ENCODE measurements at places on chromosomes 2 and 18. TPM values are rescaled to one million over a fixed set of nuclear protein-coding genes. Genes with fewer than 3 reads are reported as not detected.

DNA sequence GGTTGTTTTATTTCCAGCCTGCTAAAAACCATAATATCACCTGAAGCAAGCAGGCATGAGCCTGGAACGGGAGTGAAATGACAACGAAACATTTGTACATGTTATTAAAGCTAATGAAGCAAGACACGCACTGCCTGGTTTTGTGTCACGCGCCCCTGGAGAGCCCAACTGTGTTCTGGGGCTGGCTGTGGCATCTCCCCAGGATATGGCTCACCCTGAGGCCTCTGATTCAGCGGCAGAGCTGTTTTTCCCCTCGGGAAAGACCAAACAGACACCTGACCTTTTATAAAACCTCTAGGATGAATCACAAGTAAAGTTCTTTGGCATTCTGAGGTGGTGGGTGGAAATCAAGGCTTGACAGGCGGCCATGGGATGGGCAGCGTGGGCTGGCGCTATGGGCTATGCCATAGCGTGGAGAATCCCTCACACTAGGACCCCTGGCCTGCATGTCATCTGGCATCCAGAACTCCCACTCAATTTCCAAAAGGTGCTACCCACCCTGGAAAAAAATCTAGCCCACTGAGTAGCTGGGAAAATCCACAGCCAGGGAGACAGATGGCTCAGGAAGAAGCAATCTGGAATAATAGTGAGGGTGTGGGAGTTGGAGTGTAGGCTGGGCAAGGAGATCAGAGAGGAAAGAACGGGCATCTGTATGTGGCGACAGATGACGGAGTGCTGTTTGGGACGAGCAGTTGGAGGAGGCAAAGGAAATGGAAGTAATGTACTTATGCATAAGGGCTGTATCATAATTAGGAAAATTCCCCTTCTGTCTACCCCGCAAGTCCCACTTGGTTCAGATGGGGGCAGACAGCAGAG is 262.0 kb downstream of the AFF3 start:
- DNase-seq = no peak

The SERPINB11 gene
- total RNA-seq = not detected

DNA sequence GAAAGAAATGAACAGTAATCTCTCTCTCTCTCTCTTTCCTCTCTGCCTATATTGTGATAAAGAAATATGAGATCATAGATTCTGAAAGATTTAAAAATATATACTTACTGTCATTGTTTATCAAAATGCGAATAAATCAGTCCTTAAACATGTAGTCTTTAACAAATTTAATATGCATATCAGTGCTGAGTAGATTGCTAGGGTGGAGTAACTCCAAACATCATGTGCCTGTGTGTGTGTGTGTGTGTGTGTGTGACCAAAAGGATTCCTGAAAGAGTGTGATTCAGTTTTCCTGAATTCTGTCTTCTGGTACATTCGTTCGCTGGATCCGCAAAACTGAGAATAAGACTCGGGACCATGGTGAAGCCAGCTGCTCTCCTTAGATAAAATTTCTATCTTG is 24.0 kb upstream of the DSEL start:
- no peak for DNase-seq

The ZNF2 gene
- 2.9 TPM for total RNA-seq

DNA sequence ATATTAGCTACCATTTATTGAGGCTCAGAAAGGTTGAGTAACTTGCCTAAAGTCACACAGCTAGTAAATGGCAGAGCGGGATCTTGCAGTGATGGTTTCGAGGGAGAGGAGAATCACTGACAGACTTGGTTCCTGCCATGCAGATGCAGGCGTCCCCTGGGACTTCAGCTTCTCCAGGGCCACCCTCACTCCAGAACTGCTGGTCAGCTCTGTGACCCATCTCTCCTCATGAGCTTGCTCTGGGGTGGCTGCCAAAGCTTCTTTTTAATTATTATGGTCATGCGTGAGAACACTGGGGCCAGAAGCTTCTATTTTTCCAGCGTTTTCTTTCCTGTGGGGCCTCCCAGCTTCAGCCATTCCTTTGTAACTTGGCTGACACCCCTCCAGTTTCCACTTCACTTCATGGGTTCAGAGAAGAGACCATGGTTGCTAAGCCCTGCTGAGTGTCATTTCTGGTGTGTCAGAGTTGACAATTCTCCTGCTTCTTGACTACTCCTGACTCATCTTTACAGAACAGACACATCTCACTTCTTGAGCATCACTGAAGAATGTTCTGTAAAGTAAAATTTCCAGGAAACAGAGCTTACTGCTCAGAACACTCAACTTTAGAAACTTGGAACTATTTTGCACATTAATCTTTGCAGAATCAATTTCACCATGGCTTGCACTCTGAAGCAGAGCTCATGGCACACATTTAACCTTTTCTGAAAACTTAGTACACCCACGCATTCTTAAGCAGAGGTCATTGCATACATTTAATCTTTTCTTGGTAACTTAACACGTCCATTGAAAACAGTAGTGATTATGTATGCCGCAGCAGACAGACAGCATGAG is 70.4 kb downstream of the IL1R2 start:
- no peak for DNase-seq

DNA sequence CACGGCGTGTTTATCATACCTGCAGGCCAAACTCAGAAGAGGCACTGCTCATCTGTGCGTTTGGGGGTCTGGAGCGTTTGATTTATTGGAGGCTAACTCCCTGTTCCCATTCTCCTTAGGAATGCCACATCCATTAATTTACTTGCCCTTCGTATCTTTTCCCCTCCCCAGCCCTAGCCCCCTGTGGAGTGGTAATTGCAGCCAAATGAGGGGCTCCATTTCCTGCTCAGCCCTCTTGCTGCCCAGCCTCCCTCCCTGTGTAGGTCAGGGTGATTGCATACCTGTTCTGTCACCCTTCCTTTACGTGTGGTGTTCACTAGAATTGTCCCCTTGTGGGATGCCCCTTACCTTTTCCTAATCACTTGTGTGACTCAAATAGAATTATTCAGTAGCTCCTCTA is 120.4 kb downstream of the MAP3K20 start:
- DNase-seq = no peak

DNA sequence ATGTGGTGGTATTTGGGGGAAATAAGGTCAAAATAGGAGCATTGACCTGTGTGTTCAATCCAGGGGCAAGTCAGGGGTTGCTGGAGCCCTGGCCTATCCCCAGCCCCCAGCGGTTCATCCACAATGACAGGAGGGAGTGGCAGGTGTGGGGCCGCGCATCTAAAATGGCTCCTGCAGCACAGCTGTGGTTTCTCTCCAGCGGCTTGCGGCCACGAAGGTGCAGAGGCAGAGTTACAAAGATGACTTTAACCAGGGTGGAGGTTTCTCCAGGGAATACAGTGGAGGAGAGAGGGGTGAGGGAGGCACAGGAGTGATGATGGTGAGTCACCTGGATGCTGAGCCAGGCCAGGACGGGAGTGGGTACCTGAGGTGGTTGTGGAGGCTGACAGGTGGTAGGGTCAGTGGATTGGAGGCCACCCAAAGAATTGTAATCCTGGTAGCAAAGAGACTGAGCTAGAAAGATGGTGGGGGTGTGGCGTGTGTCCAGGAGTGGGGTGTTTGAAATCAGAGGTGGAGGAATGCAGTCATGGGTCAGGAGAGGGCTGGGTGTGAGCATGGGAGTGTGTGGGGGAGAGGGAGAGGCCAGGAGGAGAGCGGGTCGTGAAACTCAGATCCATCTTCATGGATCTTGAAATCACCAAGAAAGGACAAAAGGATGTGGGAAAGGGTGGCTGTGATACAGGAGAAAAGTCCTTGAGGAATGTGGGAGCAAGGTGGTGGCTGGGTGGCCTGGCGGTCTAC is 83.2 kb downstream of the CTIF start:
- DNase-seq = no peak

DNA sequence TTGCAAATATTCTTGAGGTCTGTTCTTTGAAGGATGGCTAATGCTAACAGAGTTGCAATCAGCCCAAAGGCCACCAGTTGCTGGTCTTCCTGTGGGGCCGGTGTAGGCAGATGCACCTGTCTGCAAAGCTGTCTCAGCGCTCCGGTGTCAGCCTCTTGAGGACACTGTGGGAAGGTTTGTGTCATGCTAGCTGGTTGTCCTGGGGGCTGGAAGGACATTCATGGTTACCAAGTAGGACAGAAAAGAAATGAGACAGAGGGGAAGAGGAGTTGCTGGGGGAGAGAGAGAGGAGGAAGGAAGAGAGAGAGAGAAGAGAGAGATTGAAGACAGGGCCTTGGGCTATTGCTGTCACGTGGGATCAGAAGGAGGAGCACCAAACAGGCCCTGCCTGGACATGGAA is 639.6 kb upstream of the HS6ST1 start:
- DNase-seq = no peak

DNA sequence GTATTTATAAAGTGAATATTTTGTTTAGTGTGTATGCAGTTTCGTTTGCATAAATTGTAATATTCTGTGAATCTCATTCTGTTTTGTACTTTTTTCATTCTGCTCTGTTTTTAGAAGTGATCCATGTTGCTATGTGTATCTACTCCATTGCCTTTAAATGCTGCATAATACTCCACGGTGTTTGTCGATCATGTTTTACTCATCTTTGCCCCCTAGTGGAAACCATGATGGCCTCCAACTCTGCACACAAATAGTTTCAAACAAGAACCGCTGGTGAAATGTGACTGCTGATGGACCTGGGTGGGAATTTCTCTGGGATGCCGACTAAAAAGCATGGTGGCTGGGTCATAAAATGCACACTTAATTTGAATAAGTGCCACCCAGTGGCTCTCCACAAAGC is 32.0 kb upstream of the SKOR2 start:
- DNase-seq = no peak

- no peak for DNase-seq
Observed at GRCh38 chr18:6210349-6211173, 204.2 kb downstream of the L3MBTL4 start.

GRCh38 chr2:240491483-240491882 is 56.0 kb downstream of the GPC1 start:
- DNase-seq = no peak

DNA sequence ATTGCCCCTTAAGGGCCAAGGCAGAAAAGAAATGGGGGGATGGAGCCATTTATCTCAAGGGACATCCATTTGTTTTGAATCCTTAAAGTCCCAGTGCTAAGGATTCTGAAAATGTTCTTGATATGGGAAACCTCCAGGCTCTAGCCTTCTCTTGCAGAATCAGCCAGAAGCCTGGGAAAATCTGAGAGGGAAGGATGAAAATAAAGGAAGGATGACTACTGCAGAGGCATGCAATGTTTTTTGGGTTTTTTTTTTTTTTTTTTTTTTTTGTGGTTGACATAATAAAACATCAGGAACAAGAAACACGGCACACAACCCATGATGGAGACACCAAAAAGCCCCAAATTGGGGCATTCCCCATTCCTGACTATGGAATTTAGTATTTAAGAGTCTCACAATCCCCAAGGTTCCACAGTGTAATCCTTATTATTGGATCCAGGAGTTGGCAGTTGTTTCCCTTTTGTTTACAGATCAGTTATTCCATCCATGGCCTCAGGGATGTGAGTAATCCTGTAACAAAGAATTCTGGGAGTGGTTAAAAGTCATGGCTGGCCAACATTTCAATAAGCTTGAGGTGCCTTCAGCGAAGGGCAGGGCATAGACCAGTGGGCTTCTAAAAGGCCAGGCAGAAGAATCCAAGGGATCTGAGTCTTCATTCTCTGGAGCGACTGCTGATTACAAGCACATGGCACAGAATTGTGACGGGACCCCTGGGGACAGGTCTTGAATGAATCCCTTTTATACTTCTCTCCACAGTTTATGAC is 337.5 kb downstream of the GULP1 start:
- DNase-seq = no peak

DNA sequence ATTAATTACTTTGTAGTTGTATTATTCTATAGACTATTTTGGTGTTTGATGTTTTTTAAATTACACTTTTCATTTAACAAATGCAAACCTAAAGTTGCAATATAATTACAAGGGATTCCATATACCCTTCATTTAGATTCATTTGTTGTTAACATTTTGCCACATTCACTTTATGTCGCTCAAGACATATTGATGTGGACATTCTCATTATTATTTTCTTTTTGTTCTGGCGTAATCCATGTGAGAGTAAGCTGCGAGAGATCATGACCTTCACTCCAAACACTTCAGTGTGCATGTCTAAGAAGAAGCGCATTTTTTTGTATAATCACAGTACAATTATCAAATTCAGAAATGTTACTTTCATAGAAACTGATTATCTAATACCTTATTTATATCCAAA is 280.6 kb downstream of the CALCRL start:
- no peak for DNase-seq

DNA sequence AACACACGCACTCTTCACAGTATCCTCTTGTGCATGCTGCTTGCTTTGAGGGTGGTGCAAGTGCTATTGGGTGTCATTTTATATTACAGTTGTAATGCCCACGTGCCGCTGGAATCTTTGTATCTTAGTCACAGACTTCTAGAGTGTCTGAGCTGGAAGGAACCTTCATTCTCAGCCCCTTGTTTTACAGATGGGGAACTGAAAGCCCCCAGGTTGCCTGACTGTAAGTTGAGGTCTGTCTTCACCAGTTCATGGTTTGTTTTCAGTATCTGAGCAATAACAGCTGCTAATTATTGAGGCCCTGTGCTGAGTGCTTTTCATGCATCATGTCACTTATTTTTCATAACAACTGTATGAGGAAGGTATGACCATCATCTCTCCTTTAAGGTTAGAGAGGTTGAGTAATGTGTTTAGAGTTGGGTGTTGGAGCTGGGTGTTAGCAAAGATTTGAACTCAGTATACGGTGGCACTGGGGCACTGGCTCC is 77.0 kb downstream of the PRKCE start:
- DNase-seq = no peak

DNA sequence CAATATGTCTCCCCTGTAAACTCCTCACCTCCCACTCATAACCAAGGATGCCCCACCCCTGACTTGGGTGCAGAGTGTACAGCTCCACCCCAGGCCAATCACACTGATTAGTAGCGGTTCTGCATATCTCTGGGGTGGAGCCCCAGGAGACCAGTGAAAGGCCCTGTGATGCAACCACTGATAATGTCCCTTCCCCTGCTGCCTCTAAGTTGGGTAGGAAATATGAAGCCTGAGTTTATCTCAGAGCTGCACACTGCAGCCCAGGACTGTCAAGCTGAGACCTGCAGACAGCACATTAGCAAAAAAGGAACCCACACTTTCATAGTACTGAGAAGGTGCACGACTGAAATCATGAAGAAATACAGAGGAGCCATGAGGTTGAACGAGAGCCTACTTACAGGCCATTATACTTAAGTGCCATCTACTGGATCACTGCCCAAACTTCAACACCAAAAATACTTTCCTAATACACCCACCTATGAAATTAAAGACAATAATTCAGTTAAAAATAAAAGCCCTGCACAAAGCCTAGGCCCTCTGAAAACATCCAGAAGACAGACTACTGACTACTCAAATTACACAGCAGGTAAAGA is 455.4 kb upstream of the LRRTM4 start:
- no peak for DNase-seq

- no peak for DNase-seq
Observed at GRCh38 chr2:11410101-11410500, 55.9 kb downstream of the E2F6 start.

DNA sequence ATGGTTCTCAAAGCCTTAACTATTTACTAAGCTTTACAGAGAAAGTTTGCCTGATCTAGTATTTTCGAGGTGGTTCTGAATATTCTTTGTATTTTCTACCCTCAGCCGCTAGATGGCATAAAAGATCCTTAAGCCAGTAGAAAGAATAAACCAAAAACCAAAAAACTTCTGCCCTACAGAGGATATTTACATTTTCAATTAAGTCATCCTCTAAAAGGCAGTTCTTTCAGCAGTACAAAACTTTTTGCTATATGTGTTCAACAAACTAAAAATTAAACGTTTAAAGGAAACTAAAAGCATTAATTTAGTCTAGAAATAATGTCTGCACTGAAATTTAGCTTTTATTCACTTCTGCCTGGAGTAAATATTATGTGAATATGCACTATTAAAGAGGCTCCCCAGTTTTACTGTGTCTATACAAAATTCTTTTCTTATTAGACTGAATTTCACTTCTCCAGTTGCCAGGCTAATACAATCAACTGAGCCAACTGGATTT is 297.5 kb downstream of the PIEZO2 start:
- DNase-seq = no peak

Data from activated naive CD8-positive, alpha-beta T cell treated with anti-CD3 and anti-CD28 coated beads for 36 hours (primary cell).